ENCODE measurements at places on chromosomes 2 and 18.

GRCh38 chr2:114753145-114753544, 310.7 kb downstream of the DPP10 start:
- DNase-seq: no peak

GRCh38 chr2:133993160-133993559, 260.7 kb upstream of the MGAT5 start:
- no peak for DNase-seq

- DNase-seq: no peak
These were observed 102.9 kb downstream of the DHRS9 start for GRCh38 chr2:169172151-169172735.

DNA sequence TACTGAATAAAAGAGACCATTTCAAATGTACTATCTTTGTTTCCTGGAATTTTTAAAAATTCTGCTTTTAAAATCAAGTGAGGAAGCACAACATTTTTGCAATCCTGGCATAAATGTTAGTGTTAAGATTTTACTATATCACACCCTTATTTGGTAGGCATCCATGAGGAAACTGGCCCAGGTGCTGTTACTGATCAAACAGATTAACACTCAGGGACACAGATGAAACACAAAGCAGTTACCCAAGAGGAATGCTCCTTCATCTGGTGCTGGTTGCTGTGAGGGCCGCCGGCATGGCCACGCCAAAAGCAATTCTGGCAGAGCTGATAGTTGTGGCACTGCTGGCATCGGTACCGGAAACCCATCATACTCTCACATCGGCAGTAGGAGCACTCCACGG, 96.8 kb downstream of the DTNB start:
- DNase-seq: no peak

DNA sequence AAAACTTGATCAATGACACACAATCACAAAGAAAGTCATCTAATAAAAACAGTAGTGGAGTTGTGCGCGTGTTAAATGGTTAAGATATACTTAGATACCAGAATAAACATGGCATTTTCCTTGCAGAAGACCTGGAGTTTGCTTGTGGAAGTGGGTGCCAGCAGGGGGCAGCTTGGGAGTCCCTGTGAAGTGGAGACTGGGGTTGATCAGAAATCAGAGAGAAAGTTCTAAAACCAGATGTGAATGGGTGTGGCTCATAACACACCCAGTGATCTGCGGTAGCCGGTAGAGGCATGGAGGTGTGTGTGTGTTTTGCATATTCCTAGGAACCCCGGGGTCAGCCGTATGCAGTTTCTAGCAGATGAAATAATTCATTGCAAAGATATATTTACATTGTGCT, 300.1 kb upstream of the TRIB2 start:
- peak; percentile 68 for DNase-seq

DNA sequence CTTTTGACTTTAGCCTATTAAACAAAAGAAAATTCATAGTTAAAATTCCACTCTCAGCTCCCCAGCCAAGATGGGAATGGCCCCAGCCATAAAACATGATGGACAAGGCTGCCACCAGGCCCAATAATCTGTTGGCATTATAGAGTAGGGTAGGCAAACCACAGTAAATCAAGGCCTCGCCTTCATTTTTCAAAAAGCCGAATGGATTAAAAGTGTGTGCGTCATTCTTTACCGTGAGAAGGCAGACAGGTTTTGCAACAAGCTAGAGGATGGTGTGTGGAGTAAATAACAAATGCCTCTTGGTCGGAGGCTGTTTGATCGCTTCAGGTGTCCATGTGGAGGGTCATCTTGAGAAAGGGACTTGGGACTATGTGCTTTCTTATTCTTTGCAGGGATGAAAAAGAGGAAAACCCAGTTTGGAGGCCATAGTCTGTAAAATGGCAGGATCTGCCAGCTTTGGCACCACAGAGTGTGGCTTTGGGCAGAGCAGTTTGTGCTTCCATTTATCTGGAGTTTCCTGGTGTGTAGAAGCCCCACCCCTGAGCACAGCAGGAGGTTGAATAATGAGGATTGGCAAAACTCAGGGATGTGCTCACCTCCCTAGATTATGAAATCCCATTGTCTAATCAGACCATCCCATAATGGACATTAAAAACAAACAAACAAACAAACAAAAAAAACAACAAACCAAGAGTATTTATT, 57.1 kb upstream of the ITGB6 start:
- DNase-seq: no peak

DNA sequence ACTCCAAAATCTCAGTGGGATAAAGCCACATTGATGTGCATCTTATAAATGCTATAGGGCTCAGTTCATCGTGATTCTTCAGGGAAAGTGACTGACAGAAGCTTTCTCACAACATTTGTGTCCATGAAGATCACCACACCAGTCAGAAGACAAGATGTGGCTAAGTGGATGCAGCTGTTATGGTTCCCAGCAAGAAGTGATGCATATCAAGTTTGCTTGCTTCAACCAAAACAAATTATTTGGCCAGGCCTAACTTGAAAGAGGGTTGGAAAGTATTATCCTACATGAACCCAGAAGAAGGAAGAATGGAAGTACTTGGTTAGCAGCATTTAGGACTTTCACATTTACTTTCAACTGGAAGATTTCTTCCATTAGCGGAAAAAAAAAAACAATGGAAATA, 210.0 kb upstream of the ACVR2A start:
- DNase-seq: no peak
